Activated T-helper 1 cell treated with anti-CD3 and anti-CD28 coated beads, Interleukin-12 subunit alpha, Interleukin-12 subunit beta, Interleukin-2, Interleukin-4 antibody, amounts not matched to agents 30 ng/mL and 10 ng/mL and 1 ng/mL, durations not matched to agents 14 hours and 24 hours and 36 hours (primary cell): ENCODE measurements at places on chromosomes 5 and 9. TPM values are rescaled to one million over a fixed set of nuclear protein-coding genes. Genes with fewer than 3 reads are reported as not detected.

The CMBL gene
- total RNA-seq = 0.20 and 0.29 TPM in 2 replicates

DNA sequence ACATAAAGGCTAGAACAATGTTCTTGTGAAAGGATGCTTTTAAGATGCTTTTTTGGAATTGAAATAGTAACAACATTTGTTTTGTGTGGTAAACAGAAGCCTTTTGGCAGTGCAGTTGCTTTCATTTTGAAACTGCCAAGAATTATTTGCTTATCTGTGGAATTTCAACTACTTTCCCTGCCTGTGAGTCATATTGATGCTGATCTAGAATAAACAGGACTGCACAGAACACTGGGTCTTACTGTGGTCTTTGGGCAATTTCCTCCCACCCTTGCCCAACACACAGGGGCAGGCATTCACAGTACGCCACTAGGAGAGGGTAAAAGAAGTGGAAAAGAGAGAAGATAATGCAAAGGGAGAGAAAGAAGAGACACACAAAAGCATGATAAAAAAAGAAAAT, 483.7 kb downstream of the ELAVL2 start:
- H3K4me1 ChIP-seq = no peaks in the 10 kb centered on the region
- no peaks in the 10 kb centered on the region for H3K27me3 ChIP-seq
- no peak for DNase-seq
- no peaks in the 10 kb centered on the region for H3K36me3 ChIP-seq
- H3K27ac ChIP-seq = no peak overlapping the region
- no peak overlapping the region for H3K4me3 ChIP-seq

The ANAPC2 gene
- total RNA-seq = 62.5 and 63.6 TPM in 2 replicates

DNA sequence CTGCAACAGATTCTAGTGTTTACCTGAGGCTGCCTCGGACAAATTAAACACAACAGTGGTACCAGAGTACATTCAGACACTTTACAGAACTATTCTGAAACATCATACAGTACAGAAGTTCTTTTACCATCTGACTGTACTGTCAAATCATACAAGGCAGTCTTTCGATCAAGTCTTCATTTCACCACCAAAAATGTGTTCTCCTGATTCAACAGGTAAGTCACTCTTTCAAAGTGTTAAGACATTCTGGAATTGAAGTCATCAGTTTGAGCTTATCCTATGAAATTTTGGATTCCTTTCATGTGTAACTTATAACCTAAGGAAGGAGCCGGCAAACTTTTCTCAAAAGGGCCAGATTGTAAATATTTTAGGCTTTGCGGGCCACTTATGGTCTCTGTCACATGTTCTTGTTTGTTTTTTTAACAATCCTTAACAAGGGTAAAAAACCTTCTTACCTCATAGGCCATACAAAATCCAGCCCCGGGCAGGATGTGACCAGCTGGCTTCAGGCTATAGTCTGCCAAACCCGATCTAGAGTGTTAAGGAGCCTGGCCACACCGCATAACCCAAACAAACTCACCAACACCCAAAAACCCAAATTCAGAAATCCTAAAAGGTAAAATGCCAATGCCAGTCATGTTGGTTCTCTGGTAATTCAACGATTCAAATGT, 151.6 kb downstream of the DENND1A start:
- H3K27ac ChIP-seq = no peak overlapping the region
- no peaks in the 10 kb centered on the region for H3K4me1 ChIP-seq
- peaks cover 3% of the 10 kb centered on the region for H3K27me3 ChIP-seq
- no peak for DNase-seq
- no peaks in the 10 kb centered on the region for H3K36me3 ChIP-seq

The ATP6V0E1 gene
- 149 TPM in 2 replicates for total RNA-seq

GRCh38 chr5:60271517-60271916, 378.0 kb upstream of the PDE4D start:
- H3K36me3 ChIP-seq = no peaks in the 10 kb centered on the region
- no peak overlapping the region for H3K27ac ChIP-seq
- no peaks in the 10 kb centered on the region for H3K27me3 ChIP-seq
- H3K4me1 ChIP-seq = no peaks in the 10 kb centered on the region
- DNase-seq = no peak
- H3K4me3 ChIP-seq = no peak overlapping the region

- H3K27me3 ChIP-seq = no peaks in the 10 kb centered on the region
- H3K27ac ChIP-seq = no peak overlapping the region
- no peak for DNase-seq
- H3K4me3 ChIP-seq = no peak overlapping the region
- no peaks in the 10 kb centered on the region for H3K4me1 ChIP-seq
These were observed 304.0 kb downstream of the PRELID2 start for GRCh38 chr5:145531038-145531734.

The ERAP2 gene
- 52.9 and 54.4 TPM in 2 replicates for total RNA-seq

DNA sequence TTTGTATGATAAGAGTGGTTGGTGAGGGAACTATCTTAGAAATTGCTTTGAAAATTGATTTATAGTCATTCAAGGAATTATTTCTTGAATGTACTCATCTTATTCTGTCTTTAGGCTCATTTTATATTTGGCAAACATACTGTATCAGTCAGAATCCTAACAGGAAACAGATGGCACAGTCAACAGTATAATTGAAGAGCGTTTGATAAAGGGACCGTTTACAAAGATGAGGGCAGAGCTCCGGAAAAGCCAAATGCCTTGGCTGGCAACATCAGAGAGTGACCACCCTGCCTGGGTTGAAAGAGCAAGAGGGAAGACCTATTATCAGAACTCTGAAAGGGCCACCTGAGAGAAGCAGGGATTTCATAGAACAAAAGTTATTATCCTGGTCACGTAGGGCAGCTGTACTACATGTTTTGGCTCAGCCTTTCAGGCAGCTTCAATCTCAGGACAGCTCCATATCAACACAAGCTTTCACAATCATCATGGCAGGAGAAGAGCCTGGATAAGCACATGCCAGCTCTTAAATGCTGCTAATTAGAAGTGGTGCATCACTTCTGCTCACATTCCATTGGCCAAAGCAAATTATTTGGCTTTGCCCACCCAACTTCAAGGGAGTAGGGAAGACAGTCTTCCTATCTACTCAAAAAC, 47.2 kb upstream of the ARL15 start:
- no peak overlapping the region for H3K4me3 ChIP-seq
- H3K36me3 ChIP-seq = no peaks in the 10 kb centered on the region
- no peak overlapping the region for H3K27ac ChIP-seq
- H3K27me3 ChIP-seq = peaks cover 3% of the 10 kb centered on the region
- DNase-seq = no peak

The EGFL7 gene
- total RNA-seq = 2.4 and 2.5 TPM in 2 replicates

The FAM221B gene
- total RNA-seq = not detected in 2 replicates

The PCSK5 gene
- 3.3 and 3.7 TPM in 2 replicates for total RNA-seq

The MCIDAS gene
- total RNA-seq = 0.10 TPM in 1 of 2 replicates, not detected in the other

The SPATA31C1 gene
- not detected in 2 replicates for total RNA-seq

DNA sequence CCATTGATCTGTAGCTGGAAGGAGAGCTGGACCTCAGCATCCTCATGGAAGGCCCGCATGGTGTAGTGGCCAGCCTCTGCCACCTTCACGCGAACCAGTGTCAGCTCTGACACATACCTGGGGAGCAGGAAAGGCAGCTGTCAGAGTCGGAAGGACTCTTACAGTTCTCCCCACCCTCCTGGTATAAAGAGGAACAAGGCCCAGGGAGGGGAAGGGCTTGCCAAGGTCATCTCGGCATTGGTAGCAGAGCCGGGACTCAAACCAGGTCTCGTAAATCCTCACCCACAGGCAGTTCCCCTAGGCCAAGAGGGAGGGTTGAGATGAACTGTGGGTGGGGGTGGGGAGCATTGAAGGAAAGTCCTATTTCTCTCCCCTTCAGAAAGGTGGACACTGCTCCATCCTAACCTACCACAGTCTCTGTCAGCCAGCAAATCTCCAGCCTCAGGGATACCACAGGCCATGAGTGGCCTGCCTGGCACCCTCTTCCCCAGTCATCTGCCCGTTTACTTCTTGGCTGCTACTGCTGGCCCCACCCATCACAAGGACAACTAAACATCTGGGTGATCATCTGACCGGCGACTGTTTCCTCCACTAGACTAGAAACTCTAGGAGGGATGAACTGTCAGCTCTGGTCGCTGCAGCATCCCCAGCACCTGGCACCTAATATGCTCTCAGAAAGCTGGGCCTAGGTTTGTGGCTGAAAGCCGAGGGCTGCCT, 23.5 kb downstream of the PDGFRB start:
- H3K27me3 ChIP-seq = peaks cover 4% of the 10 kb centered on the region
- no peak overlapping the region for H3K4me3 ChIP-seq
- no peak overlapping the region for H3K27ac ChIP-seq
- no peaks in the 10 kb centered on the region for H3K36me3 ChIP-seq
- no peak for DNase-seq
- peaks cover 5% of the 10 kb centered on the region for H3K4me1 ChIP-seq

- no peak for DNase-seq
- no peak overlapping the region for H3K27ac ChIP-seq
- H3K4me1 ChIP-seq = no peaks in the 10 kb centered on the region
- H3K36me3 ChIP-seq = no peaks in the 10 kb centered on the region
These were observed 170.1 kb downstream of the GABBR2 start for GRCh38 chr9:98538626-98539031.

DNA sequence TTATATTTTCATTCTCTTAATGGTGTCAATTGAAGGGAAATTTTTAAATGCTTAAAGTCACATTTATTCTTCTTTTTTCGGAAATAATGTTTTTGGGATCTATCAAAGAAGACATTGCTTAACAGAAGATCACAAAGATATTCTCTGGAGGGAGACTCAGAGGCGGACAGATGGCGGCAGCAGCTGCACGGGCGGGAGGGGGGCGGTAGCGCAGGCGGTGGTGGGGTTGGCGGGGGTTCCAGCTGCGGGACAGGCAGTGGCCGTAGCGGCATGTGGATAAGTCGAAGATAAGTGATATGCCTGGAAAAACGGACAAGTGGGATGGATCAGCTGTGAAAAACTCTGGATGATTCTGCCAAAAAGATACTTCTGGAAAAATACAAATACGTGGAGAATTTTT, 31.6 kb upstream of the ZDHHC11B start:
- no peak overlapping the region for H3K4me3 ChIP-seq
- peaks cover 11% of the 10 kb centered on the region for H3K36me3 ChIP-seq
- no peaks in the 10 kb centered on the region for H3K27me3 ChIP-seq
- no peak overlapping the region for H3K27ac ChIP-seq
- DNase-seq = no peak
- H3K4me1 ChIP-seq = no peaks in the 10 kb centered on the region

- H3K27ac ChIP-seq = no peak overlapping the region
- peaks cover 8% of the 10 kb centered on the region for H3K27me3 ChIP-seq
- H3K4me1 ChIP-seq = no peaks in the 10 kb centered on the region
- no peak overlapping the region for H3K4me3 ChIP-seq
- no peaks in the 10 kb centered on the region for H3K36me3 ChIP-seq
These were observed 86.0 kb downstream of the ZFAND5 start for GRCh38 chr9:72278959-72279358.

The ASPN gene
- total RNA-seq = not detected in 2 replicates

GRCh38 chr5:127143722-127144121, 70.4 kb upstream of the C5orf63 start:
- DNase-seq = no peak
- H3K27ac ChIP-seq = no peak overlapping the region
- peaks cover 4% of the 10 kb centered on the region for H3K27me3 ChIP-seq
- no peak overlapping the region for H3K4me3 ChIP-seq
- H3K36me3 ChIP-seq = no peaks in the 10 kb centered on the region

GRCh38 chr9:134341929-134342745, 15.9 kb downstream of the RXRA start:
- DNase-seq = no peak
- no peaks in the 10 kb centered on the region for H3K36me3 ChIP-seq
- no peak overlapping the region for H3K4me3 ChIP-seq
- peaks cover 4% of the 10 kb centered on the region for H3K27me3 ChIP-seq
- H3K4me1 ChIP-seq = no peaks in the 10 kb centered on the region

GRCh38 chr5:10903786-10904560, 142.9 kb upstream of the DAP start:
- H3K4me3 ChIP-seq = no peak overlapping the region
- H3K36me3 ChIP-seq = no peaks in the 10 kb centered on the region
- peaks cover 4% of the 10 kb centered on the region for H3K27me3 ChIP-seq
- no peaks in the 10 kb centered on the region for H3K4me1 ChIP-seq
- no peak for DNase-seq
- no peak overlapping the region for H3K27ac ChIP-seq

- no peaks in the 10 kb centered on the region for H3K36me3 ChIP-seq
- H3K4me1 ChIP-seq = no peaks in the 10 kb centered on the region
- H3K27me3 ChIP-seq = peaks cover 47% of the 10 kb centered on the region
- no peak for DNase-seq
- H3K4me3 ChIP-seq = no peak overlapping the region
These were observed 293.1 kb downstream of the ZSWIM6 start for GRCh38 chr5:61625137-61625561.

DNA sequence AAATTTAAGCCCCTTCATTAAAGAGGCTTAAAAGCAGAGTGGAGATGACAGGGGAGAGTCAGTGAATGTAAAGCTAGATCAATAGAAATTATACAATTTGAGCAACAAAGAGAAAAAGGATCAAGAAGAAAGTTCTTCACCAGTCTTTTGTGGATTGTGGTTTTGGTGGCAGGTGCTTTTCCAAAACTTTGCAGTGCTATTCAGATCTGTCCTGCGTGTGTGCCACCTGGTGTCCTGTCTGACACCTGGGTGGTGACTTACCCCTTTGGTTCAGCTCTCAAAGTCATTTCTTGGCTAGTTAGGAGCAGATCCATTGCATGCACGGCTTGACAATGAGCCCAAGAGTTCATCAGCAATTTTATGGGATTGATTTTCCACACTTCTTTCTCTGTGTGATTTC, 69.4 kb downstream of the SREK1 start:
- no peaks in the 10 kb centered on the region for H3K4me1 ChIP-seq
- H3K27ac ChIP-seq = no peak overlapping the region
- DNase-seq = no peak

The GHR gene
- total RNA-seq = not detected in 2 replicates

The SLC22A4 gene
- total RNA-seq = 1.6 and 2.6 TPM in 2 replicates

DNA sequence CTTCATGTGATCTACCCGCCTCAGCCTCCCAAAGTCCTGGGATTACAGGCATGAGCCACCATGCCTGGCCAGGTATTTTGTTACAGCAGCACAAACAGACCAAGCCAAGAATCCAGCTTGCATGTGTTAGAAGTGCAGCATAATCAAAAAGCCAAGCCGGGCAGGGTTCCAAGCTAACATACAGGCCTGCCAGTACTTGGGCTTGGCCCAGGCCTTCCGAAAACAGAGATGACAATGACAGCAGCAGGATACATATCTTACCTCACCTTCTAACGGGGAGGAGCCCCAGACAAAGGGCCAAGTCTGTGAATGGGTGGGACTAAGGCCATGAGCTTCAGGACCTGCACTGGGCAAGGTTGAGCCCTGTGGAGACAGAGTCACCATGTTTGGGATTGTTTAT, 91.4 kb upstream of the ZNF462 start:
- H3K27ac ChIP-seq = no peak overlapping the region
- no peaks in the 10 kb centered on the region for H3K27me3 ChIP-seq
- H3K4me3 ChIP-seq = no peak overlapping the region

DNA sequence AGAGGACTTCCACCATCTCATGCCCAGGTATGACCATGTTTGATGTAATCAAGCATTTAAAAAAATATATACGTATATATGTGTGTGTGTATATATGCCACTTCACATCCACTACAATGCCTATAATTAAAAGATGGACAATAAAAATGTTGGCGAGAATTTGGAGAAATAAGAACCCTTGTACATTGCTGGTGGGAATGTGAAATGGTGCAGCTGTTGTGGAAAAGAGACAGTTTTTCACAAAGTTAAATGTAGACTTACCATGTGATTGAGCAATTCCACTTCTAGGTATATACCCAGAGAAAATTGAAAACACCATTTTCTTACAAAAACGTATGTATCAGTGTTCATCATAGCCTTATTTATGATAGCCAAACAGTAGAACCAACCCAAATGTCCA, 229.2 kb upstream of the WWC1 start:
- no peak overlapping the region for H3K4me3 ChIP-seq
- no peaks in the 10 kb centered on the region for H3K27me3 ChIP-seq
- no peak overlapping the region for H3K27ac ChIP-seq
- no peaks in the 10 kb centered on the region for H3K4me1 ChIP-seq
